ENCODE measurements at places on chromosomes 4 and X. TPM values are rescaled to one million over a fixed set of nuclear protein-coding genes. Genes with fewer than 3 reads are reported as not detected.

The CXCL11 gene
- total RNA-seq: not detected

GRCh38 chr4:55269995-55270394, 76.0 kb upstream of the SRD5A3 start:
- no peak for DNase-seq

DNA sequence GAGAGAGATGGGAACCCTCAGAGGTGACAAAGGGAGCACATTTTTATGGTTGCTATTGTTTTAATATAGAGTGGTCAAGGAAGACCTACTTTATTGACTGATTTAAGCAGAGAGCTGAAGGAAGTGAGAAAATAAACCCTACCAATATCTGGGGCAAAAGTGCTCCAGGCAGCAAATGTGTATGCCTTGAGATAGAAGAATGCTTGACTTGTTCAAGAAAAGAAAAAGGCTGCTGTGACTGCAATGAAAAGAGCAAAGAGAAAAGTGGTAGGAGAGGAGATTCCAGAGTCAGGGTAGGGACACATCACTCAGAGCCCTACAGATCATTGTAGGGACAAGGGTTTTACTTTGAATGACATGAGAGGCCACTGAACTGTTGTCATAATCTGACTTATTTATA, 26.0 kb downstream of the STAP1 start:
- no peak for DNase-seq

DNA sequence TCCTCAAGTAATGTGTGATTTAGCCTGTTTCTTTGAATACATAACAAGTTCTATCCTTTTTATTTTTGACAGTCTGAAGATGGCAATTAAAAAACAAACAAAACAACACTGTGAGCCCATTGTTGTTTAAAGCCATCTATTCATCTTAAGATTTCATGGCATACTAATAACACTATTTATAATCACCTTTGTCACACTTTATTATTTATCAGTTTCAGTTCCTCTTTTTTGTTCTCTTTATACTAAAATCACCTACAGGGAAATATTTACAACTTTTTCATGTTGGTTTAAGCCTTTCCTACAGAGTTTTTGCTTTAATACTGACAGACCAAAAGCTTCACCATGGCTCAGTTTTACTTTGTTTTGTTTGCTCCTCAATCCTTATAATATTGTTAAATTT, 247.4 kb upstream of the CTSO start:
- no peak for DNase-seq

DNA sequence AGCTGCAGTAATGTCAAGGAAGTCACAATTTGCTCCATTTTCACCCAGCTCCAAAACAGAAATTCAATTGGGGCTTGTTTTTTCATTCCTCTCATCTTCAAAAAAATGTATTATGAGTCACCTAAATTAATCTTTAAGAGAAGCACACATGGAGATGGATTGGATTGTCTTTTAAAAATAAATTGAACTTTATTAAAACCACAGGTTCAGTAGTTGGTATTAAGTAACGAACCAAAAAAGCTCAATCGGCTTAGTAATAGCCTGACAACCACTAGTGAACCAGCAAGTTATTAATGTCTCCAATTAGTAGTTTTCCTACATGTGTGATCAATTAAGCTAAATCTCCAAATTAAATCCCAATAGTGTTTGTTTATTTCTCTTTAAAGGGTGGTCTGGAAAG, 283.5 kb upstream of the GIMD1 start:
- no peak for DNase-seq

The PAGE2B gene
- not detected for total RNA-seq

DNA sequence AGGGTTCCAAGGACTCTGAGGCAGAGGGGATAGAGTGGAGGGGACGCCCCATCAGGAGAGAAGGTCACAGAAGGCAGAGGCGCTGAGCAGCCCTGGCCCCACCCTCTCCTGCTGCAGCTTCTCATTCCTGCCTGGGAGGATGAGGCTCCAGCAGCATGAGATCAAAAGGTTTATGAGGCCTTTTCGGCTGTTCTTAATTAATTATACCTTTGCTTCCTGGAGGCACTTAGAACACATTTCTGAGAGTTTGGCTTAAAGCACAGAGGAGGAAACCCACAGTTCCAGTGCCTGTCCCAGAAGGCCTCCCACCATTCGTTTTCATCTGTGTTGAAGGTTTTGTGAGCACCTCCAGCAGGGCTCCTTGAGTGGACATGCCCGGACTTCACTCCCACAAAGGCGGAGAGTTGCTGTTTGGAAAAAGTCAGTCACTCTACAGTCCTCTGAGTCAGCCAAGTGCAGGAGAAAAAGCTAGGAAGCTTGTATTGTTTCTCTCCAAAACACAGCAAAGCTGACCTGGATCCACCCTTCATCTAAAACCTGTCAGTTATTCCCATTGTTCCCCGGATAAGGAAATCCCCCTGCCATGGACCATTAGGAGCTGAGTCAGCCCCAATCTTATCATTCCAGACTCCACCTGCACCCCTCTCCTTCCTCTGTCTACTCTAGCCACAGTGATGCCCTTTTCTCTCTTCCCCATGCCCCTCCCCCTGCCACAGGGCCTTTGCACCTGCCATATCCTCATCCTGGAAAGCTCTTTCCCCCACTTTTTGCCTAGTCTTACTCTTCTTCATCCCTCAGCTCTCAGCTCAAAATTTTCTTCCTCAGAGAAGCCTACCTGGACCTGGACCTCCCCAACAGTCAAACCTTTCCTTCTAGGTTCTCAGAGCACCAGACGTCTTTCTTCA, 276.8 kb downstream of the FBXW7 start:
- DNase-seq: no peak

The HPGDS gene
- 1.7 TPM for total RNA-seq

DNA sequence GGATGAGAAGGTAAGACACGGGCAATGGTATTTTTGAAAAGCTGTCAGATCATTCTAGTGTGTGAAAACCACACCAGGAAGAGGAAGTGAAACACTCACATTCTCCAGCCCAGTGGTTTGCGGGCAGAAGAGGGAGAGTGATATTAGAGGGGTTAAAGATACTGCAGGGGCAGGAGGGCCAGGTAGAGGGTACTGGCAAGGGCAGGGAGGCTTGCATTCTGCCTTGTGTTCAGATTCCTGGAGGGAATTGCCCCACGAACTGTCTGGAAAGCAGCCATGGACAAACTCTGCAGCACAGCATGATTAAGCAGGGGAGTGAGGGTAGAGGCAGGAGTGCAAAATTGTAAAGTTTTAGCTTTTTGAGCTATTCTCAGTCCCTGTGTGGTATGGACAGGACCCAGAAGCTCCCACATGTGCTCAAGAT, 30.9 kb downstream of the NIPAL1 start:
- DNase-seq: no peak

- DNase-seq: no peak
Observed at GRCh38 chrX:138872537-138872936, 161.0 kb upstream of the FGF13 start.

The CYSLTR1 gene
- total RNA-seq: 0.25 TPM

DNA sequence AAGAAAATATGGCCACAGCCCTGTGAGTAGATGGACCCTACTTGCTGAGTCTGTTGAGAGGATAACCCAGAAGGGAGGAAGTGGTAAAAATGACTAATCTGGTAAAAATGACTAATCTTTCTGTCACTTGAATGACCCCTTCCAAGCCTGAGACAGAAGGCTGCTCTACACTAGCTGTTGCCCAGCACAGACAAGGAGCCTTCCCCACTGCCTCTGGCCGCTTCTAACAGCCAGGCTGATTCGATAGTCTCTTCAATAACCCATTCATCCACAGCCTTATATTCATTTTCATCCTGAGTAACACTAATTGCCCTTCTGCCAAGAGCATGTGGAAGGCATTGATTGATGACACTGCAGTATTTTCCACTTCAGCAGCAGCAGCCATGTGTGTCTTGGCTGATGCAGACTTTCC, 18.4 kb downstream of the MAGEB17 start:
- no peak for DNase-seq

DNA sequence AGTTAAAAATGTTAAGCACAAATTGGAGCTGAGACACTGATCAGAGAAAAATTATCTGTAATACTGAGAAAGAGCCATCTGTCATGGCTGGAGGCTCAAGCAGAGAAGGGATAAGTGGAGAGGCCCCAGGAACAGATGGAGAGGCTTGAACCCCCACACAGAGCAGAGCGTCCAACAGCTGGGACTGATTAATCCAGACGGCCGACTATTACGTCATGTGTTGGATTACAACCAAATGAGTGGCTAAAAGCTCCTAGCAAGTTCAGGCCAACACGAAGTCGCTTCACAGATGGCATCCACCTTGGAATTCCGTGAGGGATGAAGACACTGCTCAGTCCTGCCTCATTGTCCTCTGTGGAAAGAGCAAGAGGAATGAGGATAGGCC, 57.7 kb upstream of the ATXN3L start:
- DNase-seq: no peak

DNA sequence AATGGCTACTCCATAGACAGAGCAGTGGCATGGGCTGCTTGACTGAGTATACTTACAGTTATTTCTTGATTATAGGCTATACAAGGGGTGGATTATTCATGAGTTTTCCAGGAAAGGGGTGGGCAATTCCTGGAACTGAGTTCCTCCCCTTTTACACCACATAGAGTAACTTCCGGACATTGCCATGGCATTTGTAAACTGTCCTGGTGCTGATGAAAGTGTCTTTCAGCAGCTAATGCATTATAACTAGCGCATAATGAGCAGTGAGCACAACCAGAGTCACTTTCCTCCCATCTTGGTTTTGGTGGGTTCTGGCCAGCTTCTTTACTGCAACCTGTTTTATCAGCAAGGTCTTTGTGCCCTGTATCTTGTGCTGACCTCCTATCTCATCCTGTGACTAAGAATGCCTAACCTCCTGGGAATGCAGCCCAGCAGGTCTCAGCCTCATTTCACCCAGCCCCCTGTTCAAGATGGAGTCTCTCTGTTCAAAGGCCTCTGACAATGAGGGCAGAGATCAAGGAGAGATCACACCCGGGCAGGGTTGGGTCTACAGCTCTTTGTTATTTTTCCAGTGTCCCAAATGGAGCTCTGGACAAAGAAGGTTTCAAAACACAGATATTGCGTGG, 468.4 kb upstream of the PRKX start:
- no peak for DNase-seq

DNA sequence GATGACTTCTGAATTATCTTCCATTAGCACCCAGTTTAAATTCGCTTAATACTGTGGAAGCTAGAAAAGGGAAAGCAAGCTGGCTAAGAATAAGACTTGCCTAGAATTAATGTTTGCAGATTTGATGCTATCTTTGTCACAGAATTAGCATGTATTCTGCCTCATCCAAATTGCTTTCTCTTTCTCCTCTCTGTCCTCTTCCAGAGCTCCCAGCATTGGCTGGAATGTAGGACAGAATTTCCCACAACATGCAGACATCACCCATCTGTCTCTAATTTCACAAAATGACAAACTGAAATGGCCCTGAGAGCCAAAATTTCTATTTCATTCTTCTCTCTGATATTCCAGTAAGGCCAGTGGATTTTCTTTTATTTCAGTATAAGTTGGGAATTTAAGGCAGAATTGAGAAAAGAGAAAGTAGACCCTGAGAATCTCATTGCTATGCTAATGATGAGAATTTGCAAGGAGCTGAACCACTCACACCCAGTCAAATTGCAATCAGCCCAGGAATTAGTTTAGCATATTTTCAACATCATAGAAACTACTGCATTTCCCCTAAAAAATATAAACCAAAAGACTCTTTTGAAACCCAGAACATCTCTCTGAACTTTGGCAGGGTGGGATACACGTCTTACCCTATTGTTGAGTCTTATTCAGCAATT, 188.8 kb downstream of the RCHY1 start:
- no peak for DNase-seq

DNA sequence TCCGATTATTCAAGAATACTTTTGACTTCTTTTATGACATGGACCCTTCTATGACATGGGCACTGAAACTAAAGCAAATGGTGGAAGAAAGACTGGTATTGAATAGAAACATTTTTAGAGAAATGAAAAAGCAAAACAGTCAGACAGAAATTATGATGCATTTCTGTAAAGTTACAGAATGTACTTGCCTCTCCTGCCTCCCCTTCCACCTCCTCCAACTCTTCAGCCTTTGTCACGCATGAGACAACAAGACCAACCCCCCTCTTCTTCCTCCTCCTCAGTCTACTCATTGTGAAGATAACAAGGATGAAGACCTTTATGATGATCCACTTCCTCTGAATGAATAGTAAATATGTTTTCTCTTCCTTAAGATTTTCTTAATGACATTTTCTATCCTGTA, 46.3 kb upstream of the HUWE1 start:
- DNase-seq: no peak

DNA sequence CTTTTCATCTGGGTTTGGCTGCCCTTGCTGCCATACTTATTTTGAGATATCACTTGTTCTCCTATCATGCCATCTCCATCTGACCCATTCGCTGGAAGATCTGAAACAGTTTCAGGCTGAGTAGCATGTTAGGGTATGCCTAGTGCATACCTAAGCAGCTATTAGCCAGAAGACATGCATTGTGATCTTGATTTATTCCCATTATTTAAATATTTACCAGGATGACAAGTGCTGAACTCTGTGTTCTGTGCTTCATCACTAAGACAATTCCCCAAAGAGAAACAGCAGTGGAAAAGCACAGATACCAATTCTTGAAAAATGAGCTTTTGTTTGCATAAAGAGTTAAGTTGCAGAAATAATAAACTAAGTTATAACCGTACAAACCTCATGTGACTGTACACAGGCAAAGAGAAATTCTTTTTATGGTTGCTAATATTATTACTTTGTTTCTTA, 271.0 kb upstream of the ARSJ start:
- DNase-seq: no peak

GRCh38 chr4:101419336-101420135, 72.2 kb upstream of the PPP3CA start:
- DNase-seq: no peak

GRCh38 chr4:176579226-176579625, 213.5 kb downstream of the VEGFC start:
- DNase-seq: no peak

The PLP1 gene
- 15.7 TPM for total RNA-seq

- DNase-seq: no peak
Observed at GRCh38 chrX:119870626-119871131, 854 bp downstream of the RNF113A start.

The S100P gene
- 5.3 TPM for total RNA-seq

The TACR3 gene
- not detected for total RNA-seq
